Activated naive CD4-positive, alpha-beta T cell (primary cell): ENCODE measurements at places on chromosomes 3 and 15.

DNA sequence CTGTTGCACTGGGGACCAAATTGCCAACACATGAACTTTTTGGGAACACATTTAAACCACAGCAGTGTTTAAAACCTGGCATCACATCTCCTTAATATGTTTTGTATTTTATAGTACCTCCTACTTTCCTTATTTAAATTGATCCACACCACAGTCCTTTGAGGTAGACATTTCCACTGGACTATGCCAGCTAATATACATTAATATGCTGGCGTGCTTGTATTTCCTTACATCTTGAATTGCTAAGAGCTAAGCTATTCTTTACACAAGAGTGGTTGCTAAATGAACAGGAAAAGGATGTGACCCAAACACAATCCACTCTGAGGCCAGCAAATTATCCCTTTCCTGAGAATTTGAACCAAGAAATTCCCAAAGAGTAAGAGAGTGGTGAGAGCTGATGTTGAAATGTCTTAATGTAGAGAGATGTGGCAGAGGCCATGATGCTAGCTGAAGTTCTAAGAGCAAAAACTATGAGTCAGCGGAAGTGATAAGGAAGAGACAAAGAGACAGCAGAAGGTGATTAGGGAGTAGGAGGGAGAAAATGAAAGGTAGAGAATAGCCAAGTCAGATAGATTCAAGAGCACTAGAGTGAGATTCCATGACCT lies 131.2 kb downstream of the CD47 start:
- no peak for DNase-seq

DNA sequence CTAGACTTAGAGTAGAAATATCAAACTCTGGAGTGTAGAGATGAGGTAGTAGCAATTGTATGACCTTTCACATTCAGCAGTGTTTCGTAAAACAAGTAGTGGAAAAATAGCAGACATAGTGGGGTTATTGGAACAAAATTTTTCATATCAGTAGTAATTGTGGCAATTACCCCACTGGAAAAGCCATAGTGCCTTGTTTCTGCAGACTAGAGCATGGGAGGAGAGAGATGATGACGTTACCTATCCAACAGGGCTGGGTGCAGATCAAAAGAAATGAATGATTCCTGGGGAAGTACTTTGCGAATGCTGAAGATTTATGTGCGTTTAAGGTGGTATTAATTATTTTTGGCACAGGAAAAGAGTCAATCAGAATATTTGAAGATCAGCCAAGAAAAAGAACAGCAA lies 147.0 kb upstream of the LRRFIP2 start:
- DNase-seq = no peak

DNA sequence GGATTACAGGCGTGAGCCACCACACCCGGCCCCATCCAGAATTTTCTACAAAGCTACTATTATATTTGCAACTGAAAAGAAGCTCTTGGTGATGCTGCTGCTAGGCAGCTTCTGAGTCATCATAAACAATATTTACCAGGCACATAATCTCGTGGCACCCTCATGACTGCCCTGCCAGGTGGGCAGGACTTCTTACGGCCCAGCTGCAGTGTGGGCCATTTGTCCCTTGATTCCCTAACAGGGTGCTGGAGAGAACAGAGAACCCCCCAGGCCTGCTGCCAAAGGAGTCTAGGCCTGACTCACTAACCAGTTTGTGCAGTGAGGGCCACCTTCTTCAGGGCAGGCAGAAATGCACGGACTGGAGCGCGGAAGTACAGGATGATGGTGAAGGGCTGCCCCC lies 4.9 kb downstream of the EPB42 start:
- DNase-seq = no peak

GRCh38 chr3:109432833-109433232 lies 95.5 kb upstream of the DPPA4 start:
- no peak for DNase-seq

- peak; percentile 6 for DNase-seq
Measured at GRCh38 chr3:23810343-23811184, 4.8 kb downstream of the UBE2E1 start.

- DNase-seq = no peak
Measured at GRCh38 chr3:16148783-16149182, 25.7 kb upstream of the GALNT15 start.

DNA sequence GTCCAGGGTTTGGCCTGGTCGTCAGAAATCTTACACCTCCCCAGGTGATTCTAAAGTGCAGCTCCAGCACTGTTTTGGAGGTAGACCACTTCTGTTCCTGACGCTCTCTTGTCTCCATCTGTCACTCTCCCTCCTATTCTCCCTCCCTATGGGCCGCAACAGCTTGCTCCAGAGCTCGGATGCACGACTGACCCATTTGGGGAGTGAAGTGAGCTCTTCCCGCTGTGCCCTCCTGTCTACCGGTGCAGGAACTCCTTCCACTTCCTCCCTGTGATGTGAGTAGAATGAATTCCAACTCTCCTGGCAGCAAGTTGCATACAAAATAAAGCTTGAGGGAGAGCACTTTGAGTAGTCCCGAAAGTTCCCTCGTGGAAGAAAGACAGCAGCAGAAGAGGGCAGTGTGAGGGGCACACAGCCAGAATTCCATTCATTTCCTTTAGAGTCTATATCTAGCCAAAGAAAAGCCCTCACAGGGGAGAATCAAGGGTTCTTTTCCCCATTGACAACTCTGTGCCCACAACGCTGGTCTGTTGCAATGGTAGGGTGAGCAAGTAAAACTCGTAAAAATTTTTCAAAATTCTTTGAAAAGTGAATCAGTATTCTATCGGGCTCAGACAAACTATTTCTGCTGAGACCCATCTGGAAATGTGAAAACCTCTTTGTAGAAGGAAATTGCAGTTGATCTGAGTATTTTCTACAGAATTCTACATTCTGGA lies 39.9 kb upstream of the BDH1 start:
- DNase-seq = no peak

GRCh38 chr3:191074511-191074910 lies 124.5 kb upstream of the OSTN start:
- no peak for DNase-seq

DNA sequence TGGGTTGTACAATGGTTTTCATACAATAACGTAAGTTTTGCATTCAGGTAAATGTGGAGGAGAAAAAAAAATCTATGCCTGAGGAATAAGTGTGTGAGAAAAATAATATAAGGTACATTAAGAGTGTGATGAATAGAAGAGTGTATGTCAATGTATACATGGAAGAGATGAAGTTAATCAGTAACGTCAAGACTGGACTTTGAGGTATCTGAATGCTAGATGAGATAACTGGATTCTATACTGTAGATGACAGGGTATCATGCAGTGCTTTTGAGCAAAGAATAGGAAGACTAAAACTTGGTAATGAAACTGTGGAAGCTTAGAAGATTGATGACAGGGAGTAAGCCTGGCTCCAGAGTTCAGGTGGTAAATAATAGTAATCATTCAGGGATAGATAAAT lies 666.7 kb upstream of the SGO1 start:
- no peak for DNase-seq

DNA sequence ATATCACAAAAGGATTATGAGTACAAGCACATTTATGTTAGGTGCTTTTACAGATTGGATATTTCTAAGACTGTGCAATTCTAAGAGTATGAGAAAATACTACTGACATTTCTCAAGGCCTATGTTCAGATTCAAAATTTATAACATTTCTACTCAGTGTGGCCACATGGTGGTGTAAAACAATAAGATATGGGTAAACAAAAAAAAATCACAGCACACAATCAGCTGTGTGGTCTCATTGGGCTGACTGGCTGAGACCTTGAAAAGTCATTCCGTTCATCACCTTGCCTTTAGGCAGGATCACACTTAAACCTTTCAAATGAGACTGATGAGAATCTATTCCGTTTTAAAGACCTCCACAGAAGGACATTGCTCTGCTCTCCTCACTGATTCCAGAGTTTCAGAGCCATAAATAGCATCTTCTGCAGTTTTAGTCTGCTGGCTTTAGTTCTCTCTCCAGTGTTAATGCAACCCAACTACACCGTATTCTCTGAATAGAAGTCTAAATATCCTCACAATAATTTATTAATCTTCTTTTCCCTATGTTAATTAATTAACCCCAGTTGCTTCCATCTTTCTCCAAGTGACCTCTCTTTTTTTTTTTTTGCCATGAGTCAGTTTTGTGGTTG lies 158.2 kb downstream of the SPATA16 start:
- DNase-seq = no peak
